NCI-H1092 (cell line): ENCODE measurements at places on chromosomes 12 and 14.

- DNase-seq: no peak
Measured at GRCh38 chr14:51759950-51760349, 100.5 kb upstream of the GNG2 start.

DNA sequence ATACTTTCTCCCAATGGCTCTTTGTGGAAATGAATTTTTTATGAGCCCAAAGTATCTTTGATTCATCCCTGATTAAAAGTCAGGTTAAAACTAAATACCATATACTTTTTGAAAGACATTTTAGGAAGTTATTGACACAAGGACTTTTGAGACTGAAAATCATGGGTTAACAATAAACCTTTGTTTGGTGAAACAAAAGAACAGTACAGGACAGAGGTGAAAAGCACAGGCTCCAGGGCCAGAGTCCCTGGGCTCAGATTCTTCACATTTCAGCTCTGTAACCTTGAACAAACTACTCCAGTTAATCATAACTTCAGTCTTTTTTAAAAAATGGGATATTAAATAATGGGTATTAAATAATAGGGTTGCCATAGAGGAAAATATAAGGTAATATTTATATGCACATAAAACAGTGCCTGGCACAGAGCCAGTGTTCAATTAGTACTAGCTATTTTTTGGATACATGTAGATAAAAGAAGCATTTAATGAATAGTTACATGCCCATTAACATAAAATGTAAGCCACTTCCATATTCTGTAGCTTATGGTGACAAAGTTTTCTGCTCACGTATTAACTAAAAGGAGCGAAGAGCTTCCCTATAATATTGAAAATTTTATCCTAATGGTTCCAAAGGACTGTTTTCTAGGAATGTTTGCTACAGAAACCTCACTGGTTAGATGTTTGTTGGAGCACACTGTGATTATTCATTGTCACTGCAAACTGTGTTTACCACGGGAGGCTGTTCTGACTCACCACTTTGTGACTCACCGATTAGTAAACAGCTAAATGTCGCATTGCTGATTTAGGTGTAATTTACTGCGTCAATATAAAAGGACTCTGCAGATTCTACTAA is 255.4 kb downstream of the DAD1 start:
- DNase-seq: no peak

DNA sequence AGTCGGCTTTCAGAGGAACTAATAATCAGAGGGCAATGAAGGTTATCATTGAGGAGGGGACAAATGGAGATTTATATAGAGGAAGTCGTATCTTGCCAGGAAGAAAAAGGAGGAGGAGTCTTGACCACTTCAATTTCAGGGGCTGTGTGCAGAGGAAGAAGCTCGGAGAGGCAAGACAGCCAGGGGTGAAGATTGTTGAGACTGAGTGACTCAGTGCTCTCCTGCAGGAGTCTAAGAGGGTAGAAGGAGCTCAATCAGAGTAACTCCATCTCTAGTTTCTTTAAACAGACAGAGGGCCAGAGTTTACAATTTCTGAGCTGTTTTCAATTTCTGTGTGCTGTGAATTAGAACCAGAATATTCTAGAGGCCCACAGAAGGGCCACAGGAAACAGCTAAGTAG is 439.3 kb upstream of the PRICKLE1 start:
- no peak for DNase-seq

DNA sequence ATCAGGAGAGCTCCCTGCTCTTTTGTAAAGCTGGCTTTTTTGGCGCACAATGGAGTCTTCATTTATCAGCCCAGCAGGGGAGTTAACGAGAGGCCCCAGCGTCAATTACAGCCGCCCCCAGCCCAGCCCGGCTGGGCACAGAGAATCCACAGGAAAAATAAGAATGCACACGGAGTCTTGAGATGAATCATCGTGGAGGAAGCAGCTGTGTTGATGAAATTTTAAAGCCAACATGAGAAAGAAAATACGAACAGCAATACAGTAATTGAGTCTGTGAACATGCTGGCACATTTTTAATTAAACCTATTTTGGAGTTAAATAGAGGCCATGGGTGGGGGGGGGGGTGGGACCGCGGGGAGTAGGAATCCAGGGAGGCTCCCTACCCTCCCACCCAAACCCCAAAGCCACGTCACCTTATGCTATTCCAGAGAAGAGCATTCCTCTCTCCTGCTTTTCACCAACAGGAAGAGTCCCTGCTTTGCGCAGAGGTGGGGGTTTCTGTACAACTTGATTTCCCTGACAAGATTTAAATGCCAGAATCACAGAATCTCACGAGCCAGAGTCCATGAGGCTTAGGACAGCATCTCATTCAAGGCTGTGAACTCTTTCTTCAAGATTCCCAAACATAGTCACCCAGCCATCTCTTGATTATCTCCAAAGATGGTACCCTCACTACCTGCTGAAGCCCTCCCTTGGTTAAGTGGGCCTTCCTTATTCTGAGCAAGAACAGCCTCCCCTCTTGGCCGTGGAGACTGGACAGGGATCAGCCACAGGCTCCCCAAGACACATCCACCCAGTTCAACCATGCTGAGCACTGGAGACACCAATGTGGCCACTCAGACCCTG is 50.3 kb downstream of the CCNK start:
- DNase-seq: peak; percentile 22

DNA sequence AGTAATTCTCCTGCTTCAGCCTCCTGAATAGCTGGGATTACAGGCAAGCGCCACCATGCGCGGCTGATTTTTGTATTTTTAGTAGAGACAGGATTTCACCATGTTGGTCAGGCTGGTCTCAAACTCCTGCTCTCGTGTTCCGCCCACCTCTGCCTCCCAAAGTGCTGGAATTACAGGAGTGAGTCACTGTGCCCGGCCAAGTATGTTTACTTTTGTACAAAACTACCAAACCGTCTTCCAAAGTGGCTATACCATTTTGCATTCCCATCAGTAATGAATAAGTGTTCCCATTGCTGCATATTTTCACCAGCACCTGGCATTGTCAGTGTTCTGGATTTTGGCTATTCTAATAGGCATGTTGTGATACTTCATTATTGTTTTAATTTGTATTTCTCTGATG is 8.4 kb upstream of the KRT6A start:
- DNase-seq: no peak

DNA sequence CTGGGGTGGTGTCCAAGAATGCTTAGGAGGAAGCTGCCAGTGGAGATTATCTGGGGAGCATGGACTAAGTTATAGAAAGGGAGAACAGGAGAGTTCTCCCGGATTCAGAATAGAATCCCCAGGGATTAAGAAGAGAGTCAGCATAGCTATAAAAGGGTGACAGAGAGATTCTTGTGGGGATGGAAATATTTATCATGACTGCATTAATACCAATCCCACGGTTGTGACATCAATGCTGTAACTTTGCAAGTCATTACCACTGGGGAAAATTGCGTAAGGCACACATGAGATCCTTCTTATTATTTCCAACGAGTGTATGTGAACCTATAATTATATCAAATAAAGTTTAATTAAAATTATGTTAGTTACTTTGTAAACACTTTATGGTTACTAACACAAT is 447.9 kb upstream of the TMEM132C start:
- DNase-seq: no peak

DNA sequence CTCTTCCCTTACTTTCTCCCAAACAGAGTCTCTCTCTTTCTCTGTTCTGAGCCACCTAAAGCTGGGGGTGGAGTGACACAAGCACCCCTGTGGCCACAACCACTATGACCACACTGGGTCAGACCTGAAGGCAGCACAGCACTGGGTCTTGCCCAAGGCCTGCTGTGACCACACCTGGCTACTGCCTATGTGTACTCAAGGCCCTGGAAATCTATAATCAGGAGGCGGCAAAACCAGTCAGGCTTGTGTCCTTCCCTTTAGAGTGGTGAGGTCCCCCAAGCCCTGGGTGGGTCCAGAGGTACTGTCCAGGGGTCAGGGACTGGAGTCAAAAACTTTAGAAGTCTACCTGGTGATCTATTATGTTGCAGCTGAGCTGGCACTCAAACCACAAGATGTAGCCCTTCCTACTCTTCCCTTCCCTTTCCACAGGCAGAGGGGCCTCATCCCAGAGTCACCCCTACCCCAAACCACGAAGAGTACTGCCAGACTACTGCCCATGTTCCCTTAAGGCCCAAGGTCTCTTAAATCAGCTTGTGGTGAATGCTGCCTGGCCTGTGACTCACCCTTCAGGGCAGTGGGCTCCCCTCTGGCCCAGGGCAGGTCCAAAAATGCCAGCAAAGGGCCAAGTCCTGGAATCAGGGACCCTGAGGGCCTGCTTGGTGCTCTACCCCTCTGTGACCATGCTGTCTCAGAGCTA is 179.8 kb upstream of the DYRK2 start:
- no peak for DNase-seq

DNA sequence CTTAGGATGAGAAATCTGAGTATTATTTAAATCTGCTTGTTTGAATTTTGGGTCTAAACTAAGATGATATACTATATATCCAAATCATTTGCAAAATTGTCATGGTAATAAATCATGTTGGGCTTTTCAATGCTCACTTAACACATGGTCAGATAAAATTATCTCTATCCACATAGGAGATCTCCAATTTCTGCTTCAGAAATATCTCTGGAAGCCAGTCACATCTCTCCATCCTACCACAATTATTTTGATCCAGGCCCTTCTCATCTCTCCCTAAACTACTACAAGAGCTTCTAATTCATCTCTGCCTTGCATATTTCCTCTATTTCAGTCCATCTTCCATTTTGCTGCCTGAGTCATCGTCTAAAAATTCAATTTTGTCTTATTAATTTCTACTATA is 3.8 kb downstream of the DCN start:
- no peak for DNase-seq

DNA sequence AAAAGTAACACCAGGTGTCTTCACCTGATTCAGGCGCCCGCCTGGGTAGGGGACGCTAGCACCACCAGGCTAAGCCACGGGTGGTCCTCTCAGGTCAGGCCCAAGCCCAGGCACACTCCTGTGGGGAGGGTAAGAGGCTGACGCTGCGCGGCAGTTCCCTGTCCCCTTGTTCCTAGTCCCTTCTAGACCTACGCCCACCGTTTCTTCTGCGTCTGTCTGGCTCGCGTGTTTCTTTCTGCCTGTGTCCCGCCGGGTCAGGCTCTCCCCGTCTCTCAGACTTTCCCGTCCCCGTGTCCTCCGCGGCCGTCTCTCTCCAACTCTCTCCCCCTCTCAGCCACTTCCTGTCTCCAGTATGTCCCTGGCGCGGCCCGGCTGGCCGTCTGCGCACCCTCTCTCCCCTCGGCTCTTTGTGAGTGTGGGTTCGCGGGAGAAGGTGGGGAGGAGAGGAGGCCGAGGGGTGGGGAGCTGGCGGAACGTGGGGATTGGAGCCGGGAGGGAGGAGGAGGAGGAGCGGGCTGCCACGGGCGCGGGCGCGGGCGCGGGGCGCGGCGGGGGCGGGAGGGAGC is 3.1 kb upstream of the TNS2 start:
- no peak for DNase-seq

- DNase-seq: no peak
Measured at GRCh38 chr12:62800707-62801400, 134.1 kb downstream of the PPM1H start.

DNA sequence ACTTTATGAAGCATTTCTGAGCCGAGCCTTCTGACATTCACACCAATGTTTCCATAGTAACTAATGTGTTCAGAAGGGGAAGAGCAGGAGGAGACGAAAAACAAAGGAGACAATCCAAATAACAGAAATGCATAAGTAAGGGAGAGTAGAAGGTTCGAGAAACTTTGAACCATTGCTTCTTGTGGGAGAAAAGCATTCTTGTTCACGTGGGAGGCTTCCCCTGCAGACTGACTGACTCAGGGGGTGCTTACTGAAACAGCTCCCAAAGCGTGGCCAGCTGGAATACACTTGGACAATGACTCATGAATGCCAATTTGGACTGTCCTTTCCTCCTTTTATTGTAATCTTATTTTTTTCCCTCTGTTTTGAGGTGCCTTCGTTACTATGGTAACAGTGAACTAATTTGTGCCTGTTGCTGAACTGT is 73.9 kb downstream of the NEDD1 start:
- no peak for DNase-seq

DNA sequence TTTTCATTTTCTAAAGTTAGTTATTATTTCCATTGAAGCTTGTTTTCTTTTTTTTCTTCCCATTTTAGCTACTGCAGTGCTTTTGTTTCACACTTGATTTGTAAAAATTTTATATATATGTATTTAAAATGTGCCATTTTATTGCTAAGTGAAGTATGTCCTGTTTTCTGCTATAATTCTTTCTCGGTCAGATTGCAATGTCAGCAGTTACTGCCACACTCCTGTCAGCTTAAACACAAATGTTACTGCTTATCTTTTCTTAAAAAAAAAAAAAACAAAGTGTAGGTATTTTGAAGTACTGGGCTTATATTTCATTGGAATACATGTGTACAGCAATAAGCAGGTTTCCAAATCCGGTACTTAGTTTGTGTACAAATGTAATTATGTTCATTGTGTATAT is 63.4 kb upstream of the AEBP2 start:
- DNase-seq: no peak

DNA sequence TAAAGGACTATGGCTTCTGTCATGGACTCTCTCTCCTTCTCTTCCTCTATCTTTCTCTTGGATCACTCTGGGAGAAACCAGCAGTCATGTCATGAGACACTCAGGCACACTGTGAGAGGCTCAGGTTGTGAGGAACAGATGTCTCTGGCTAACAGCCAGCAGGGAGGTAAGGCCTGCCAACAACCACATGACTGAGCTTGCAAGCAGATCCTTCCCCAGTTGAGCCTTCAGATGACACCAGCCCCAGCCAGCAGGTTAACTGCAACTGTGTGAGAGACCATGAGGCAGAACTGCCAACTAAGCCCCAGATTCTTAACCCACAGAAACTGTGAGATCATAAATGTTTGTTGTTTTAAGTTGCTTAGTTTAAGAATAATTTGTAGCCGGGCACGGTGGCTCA is 90.6 kb downstream of the VCPKMT start:
- peak; percentile 5 for DNase-seq

GRCh38 chr12:116517431-116518045 is 41.6 kb upstream of the MAP1LC3B2 start:
- no peak for DNase-seq

DNA sequence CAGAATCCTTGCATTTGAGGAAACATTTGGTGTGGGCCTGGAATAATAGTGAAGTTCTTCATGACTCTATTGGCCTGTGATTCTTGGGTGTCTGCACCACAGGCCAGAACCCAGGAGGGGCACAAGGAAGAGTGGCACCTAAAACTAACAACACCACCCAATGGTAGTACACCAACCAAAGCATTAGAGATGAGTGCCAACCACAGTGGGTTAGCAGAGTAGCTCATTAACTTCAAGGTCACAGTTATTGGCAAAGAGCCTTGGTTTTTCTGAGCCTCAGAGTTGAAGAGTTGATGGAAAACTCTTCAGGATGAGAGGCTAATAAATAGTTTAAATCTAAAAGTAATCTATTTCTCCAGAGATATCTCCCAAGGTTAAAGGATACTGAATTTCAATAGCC is 57.0 kb downstream of the HELB start:
- no peak for DNase-seq

DNA sequence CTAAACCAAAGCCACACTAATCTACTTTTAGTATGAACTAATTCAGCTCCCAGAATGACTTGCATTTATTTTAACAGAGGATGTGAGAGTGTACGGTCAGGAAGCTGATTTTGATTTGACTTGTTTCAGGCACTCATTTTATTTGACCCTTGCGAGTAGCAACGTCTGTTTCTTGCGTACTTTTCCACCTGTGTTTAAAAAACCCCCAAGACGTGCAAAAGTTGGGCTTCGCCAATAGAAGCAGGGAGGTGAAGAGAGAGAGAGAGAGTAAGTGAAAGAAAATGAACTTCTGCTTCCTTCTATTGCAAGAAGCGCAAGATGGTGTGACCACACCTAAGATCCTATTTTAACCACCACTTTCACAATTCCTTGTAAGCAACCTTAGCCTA is 6.7 kb upstream of the SLC15A4 start:
- no peak for DNase-seq
